ENCODE measurements at places on chromosomes 6 and 20. TPM values are rescaled to one million over a fixed set of nuclear protein-coding genes. Genes with fewer than 3 reads are reported as not detected.

The MATN4 gene
- not detected for total RNA-seq

The LY6G6D gene
- total RNA-seq, result not detected

The MARCKS gene
- 442 TPM for total RNA-seq

GRCh38 chr6:169638915-169639314 lies 62.9 kb downstream of the WDR27 start:
- no peak overlapping the region for H3K4me3 ChIP-seq
- H3K36me3 ChIP-seq, result no peaks in the 10 kb centered on the region
- H3K4me1 ChIP-seq, result no peaks in the 10 kb centered on the region

- no peak overlapping the region for H3K4me3 ChIP-seq
- H3K27me3 ChIP-seq, result no peaks in the 10 kb centered on the region
- peaks cover 4% of the 10 kb centered on the region for H3K36me3 ChIP-seq
Observed at GRCh38 chr20:3612795-3613572, 50.2 kb downstream of the GFRA4 start.

DNA sequence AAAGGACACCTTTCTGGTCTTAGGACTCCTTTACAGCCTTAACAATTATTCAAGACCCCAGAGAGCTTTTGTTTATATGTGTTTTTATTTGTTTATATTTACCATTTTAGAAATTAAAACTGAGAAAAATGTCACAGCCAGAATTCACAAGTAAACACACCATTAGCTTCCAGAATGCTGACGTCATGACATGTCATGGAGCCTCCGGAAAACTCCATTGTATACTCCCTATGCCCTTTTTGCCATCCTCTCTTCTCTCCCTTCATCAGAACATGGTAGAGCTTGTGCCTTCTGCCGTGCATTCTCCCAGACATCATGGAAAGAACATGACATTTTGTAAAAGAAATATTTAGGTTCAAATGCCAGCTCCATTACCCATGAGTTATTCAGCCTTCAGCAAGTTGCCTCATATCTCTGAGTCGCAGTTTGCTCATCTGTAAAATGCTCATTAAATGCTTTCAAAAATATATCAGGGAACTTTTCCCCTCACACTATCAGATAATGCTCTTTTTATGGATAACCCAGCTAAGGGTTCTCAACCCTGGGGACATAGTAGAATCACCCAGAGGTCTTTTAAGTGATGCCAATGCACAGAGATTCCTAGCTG lies 27.8 kb downstream of the TNFAIP3 start:
- DNase-seq, result no peak
- H3K27ac ChIP-seq, result no peak overlapping the region
- peaks cover 4% of the 10 kb centered on the region for H3K36me3 ChIP-seq
- H3K27me3 ChIP-seq, result peaks cover 1% of the 10 kb centered on the region

GRCh38 chr20:208942-209566 lies 18.0 kb upstream of the DEFB129 start:
- H3K4me1 ChIP-seq, result no peaks in the 10 kb centered on the region
- no peak for DNase-seq
- H3K27me3 ChIP-seq, result peaks cover 12% of the 10 kb centered on the region
- H3K36me3 ChIP-seq, result no peaks in the 10 kb centered on the region

GRCh38 chr6:73258721-73259120 lies 4.3 kb downstream of the KHDC1 start:
- H3K4me1 ChIP-seq, result peaks cover 7% of the 10 kb centered on the region
- H3K27ac ChIP-seq, result no peak overlapping the region
- H3K36me3 ChIP-seq, result no peaks in the 10 kb centered on the region
- H3K4me3 ChIP-seq, result no peak overlapping the region
- H3K27me3 ChIP-seq, result no peaks in the 10 kb centered on the region

- peak overlapping the region; percentile 99 for H3K27ac ChIP-seq
- H3K27me3 ChIP-seq, result peaks cover 22% of the 10 kb centered on the region
- DNase-seq, result peak; percentile 37
- H3K4me1 ChIP-seq, result peaks cover 9% of the 10 kb centered on the region
Observed at GRCh38 chr6:52995913-52996645, 995 bp upstream of the GSTA4 start.

- no peaks in the 10 kb centered on the region for H3K27me3 ChIP-seq
- H3K36me3 ChIP-seq, result no peaks in the 10 kb centered on the region
- no peak overlapping the region for H3K4me3 ChIP-seq
- no peak overlapping the region for H3K27ac ChIP-seq
- DNase-seq, result no peak
Observed at GRCh38 chr20:42531508-42531961, 658.2 kb downstream of the PTPRT start.

DNA sequence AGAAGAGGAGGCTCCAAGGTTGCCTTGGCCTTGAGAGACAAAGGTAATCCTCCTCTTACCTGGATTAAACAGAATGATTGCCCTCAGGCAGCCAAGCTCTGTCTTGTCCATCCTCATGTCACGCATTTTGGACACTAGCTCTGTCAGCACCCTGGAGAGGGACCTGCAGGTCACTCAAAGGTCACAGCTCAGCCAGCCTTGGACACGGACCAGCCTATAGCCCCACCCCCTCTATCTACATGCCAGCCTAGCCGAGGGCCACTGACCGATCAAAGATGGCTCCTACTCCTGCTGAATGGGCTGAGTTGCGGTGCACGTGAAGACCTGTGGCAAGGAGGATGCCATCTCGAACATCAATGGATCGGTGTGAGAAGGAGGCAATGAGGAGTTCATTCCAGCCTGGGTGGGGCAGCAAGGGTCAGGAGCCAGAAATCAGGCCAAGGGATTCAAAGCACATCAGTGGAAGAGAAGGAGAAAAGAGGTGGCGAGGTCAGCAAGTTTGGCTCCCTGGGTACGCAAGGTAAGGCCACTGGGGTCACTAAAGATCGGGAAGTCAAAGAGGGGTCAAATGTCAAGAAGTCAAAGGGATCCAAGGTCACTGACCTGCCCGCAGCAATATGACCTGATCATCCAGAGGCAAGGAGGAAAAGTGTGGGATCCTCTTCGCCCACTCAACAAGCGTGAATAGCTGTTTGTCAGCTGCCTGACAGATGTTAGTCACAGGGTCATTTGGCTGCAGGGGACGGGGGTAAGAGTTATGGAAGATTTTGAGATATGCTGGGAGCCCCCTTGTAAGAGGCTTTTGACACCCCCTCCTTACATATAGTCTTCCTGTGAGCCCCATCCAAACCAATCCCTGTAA lies 3.3 kb upstream of the COL11A2 start:
- no peaks in the 10 kb centered on the region for H3K36me3 ChIP-seq
- peaks cover 5% of the 10 kb centered on the region for H3K27me3 ChIP-seq
- DNase-seq, result no peak

- H3K27ac ChIP-seq, result no peak overlapping the region
- H3K36me3 ChIP-seq, result no peaks in the 10 kb centered on the region
- H3K4me1 ChIP-seq, result peaks cover 2% of the 10 kb centered on the region
- DNase-seq, result no peak
Observed at GRCh38 chr20:44023515-44024371, 109.1 kb downstream of the TOX2 start.

DNA sequence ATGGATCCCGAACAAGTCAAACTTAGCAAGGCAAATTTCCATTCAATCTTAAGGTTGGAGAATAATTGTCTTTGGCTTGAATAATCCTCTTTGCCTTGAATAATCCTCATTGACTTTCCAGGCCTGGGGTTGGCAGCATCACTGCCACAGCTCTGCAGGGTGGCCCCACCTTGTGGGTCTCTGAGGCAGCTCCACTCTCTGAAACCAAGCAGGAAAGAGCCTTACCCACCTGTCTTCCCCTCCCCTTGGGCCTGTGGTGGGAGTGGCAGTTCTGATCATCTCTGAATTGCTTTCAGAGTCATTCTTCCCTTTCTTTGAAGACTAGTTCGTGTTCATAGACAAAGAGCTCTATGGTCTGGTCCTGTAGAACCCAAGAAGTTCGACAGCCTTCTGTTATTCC lies 47.5 kb downstream of the KCNQ5 start:
- H3K27ac ChIP-seq, result no peak overlapping the region
- DNase-seq, result no peak
- no peak overlapping the region for H3K4me3 ChIP-seq

DNA sequence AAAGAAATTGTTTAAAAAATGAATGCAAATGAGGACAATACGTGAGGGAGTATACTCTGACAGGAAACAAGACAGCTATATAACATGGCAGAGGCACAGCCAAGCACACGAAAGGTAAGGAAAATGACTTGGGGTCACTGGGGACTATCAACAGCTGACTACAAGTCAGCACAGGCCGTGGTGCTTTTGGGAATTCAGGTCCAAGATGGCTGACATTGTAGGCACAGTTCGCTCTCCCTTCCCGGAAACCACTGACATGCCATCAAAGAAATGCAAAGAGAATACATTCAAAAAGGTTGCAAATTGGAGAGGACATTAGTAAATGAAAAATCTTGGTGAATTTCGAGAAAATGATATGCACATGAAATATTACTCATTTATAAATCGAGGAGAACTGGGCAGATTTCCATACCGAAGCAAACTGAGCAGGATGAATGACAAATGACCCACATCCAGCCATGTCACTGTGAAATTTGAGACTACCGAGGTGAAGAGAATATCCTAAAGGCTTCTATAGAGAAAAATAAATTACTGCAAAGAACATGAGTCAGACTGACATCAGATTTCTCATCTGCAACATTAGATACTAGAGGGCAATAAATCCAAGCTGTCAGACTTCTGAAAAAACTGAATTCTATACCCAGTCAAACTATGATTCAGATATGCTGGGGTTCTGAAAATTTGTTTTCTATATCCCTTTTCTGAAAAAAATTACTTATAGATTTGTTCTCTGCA lies 391.1 kb downstream of the BTBD9 start:
- peaks cover 9% of the 10 kb centered on the region for H3K4me1 ChIP-seq
- H3K27ac ChIP-seq, result peak overlapping the region; percentile 1
- DNase-seq, result peak; percentile 22
- H3K36me3 ChIP-seq, result peaks cover 5% of the 10 kb centered on the region
- H3K27me3 ChIP-seq, result no peaks in the 10 kb centered on the region

GRCh38 chr20:4009309-4009708 lies 6.0 kb downstream of the RNF24 start:
- peak overlapping the region; percentile 75 for H3K4me3 ChIP-seq
- H3K27me3 ChIP-seq, result peaks cover 2% of the 10 kb centered on the region
- peaks cover 47% of the 10 kb centered on the region for H3K4me1 ChIP-seq
- DNase-seq, result no peak

- no peak overlapping the region for H3K4me3 ChIP-seq
- H3K4me1 ChIP-seq, result no peaks in the 10 kb centered on the region
- H3K27ac ChIP-seq, result no peak overlapping the region
- H3K36me3 ChIP-seq, result no peaks in the 10 kb centered on the region
Observed at GRCh38 chr20:2748551-2749342, 51.7 kb downstream of the CPXM1 start.

DNA sequence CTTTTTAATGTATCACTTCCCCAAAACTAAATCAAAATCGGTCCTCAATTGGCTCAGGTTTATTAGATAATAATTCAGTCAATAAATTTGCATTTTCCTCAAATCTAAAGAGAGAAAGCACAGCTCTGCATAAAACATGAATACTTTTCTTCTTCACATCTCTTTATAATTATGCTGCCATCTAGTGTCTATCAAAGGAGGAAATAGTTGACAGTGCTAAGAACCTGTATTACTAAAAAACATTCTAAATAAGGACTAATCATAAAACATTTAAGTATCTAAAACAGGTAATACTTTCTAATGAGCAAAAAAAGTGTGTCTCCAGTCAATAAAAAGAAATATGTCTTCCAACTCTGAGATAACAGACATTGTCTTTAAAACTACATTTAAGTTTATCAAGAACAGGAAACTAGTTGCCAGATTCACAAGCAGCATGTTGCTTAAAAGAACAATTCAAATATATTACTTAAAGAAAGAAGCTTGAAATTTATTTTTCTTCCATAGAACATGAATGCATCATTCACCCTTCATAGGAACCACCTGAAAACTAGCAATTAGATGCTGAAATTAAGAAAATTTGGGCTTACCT lies 56.5 kb upstream of the DST start:
- peaks cover 13% of the 10 kb centered on the region for H3K36me3 ChIP-seq
- H3K4me3 ChIP-seq, result no peak overlapping the region
- H3K27me3 ChIP-seq, result peaks cover 10% of the 10 kb centered on the region
- DNase-seq, result no peak
- H3K4me1 ChIP-seq, result peaks cover 3% of the 10 kb centered on the region

DNA sequence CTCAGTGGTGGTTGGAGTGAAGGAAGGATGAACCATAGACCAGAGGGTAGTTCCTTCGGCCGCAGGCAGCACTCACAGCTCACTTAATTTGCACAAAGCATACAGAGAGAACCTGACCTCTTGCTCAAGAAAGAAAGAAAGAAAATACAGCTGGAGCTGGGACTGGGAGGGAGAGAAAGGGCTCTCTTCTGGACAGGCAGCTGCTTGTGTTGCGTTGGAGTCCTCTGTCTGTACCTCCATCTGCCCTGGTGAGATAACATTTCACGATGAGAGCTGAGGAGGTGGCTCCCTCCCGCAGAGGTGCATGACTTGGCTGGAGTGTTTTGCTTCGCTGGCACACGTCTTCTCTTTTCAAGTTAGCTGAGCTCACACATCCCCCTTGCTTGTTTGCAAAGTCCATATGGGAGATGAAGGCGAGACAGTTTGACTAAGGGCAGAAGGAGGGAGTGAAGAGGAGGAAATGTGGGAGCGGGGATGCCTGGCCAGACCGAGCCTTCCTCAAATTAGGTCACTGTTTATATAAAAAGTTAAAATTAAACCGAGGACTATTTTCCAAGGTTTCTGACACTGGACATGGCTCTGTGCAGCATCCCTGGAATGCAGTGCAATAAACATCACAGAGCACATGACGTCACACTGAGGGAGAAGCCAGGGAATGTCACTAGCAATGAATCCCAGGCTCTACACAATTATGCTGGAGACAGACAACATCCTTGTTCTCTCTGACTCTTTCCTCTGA lies 359.4 kb downstream of the CD83 start:
- DNase-seq, result no peak
- H3K27me3 ChIP-seq, result peaks cover 2% of the 10 kb centered on the region
- H3K4me1 ChIP-seq, result no peaks in the 10 kb centered on the region
- H3K36me3 ChIP-seq, result peaks cover 13% of the 10 kb centered on the region
- no peak overlapping the region for H3K4me3 ChIP-seq

GRCh38 chr6:51533962-51534361 lies 553.5 kb downstream of the PKHD1 start:
- no peak overlapping the region for H3K4me3 ChIP-seq
- DNase-seq, result no peak
- H3K27me3 ChIP-seq, result peaks cover 2% of the 10 kb centered on the region
- peaks cover 1% of the 10 kb centered on the region for H3K4me1 ChIP-seq
- H3K36me3 ChIP-seq, result no peaks in the 10 kb centered on the region

GRCh38 chr6:22126910-22127309 lies 169.9 kb downstream of the PRL start:
- H3K27ac ChIP-seq, result no peak overlapping the region
- peaks cover 14% of the 10 kb centered on the region for H3K36me3 ChIP-seq
- H3K4me1 ChIP-seq, result no peaks in the 10 kb centered on the region
